ENCODE measurements at places on chromosomes 4 and X. TPM values are rescaled to one million over a fixed set of nuclear protein-coding genes. Genes with fewer than 3 reads are reported as not detected.

Gene RRH
- not detected for total RNA-seq

Gene HERC5
- total RNA-seq, result 0.91 TPM

Gene STPG2
- total RNA-seq, result not detected

Gene AFM
- not detected for total RNA-seq

Gene CABS1
- total RNA-seq, result not detected

Gene TMEM156
- 2.7 TPM for total RNA-seq

Gene CPLX1
- 1.3 TPM for total RNA-seq

Gene TCP11X1
- total RNA-seq, result not detected

Gene IL9R
- not detected for total RNA-seq

Gene TRMT10A
- total RNA-seq, result 8.4 TPM

Gene SOWAHB
- total RNA-seq, result not detected

Gene GATB
- 17.7 TPM for total RNA-seq

Gene TECRL
- not detected for total RNA-seq

Gene MAGEA11
- not detected for total RNA-seq

Gene CLIC2
- total RNA-seq, result 0.73 TPM

Gene OCIAD2
- 99.0 TPM for total RNA-seq

Gene SPARCL1
- total RNA-seq, result not detected

Gene RASGEF1B
- total RNA-seq, result not detected

Gene PF4V1
- not detected for total RNA-seq

Gene FDCSP
- total RNA-seq, result not detected

Gene MAGEC2
- total RNA-seq, result not detected

Gene BEX5
- total RNA-seq, result not detected

Gene ATOH1
- total RNA-seq, result not detected

Gene TMPRSS11F
- not detected for total RNA-seq

Gene ANKRD17
- 67.7 TPM for total RNA-seq

Gene ZMAT1
- 3.7 TPM for total RNA-seq

Gene COX18
- total RNA-seq, result 13.0 TPM

Gene CTAG1B
- not detected for total RNA-seq

Gene MAGEA10
- total RNA-seq, result not detected

Gene BEND2
- not detected for total RNA-seq

Gene NR0B1
- total RNA-seq, result not detected

Gene S100P
- not detected for total RNA-seq
